ENCODE measurements at places on chromosomes 1 and 21.

DNA sequence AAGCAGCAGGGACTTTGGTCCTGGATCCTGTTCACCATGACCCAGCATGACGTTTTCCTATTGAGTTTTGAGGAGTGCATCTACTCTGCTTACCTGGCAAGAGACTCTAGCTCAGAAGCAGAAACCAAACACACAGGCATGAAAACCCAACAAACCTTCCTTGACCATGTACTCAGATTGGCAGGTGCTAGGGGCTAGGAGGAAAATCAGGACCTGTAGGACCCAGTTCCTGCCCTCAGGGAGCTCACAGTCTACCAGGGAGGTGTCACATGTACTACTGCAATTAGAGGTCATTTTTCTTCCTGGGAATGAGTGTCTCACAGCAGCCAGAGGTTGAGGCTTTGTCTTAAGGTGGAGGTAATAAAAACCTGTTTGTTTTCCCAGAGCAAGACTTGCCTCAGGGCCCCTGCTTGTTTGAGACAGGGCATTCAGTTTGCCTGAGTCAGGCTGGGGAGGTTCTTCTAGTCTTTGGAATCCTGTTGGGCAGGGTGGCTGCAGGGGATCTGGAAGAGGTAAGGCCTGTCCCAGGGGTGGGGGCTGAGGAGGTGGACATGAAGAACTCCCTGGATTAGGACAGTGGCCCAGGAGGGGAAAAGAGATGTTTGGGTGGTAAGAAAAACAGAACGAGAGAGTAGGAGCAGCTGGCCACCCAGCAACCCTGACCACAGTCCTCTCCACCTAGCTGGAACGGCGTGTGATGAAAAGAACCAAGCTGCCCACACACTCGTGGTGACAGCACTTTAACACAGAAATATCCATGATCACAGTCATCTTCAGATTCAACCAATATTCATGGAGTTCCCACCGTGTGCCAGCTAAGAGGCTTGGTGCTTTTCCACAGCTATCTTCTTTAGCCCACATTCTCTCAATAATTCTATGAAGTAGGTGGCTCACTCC lies 30.8 kb downstream of the IER5 start:
- DNase-seq: peak; percentile 50

- peak; percentile 69 for DNase-seq
Observed at GRCh38 chr1:160474392-160475242, 48.4 kb downstream of the SLAMF6 start.

- DNase-seq: no peak
Observed at GRCh38 chr1:110535985-110536384, 17.0 kb upstream of the KCNA10 start.

- no peak for DNase-seq
Observed at GRCh38 chr1:5317391-5317790, 663.0 kb downstream of the AJAP1 start.

DNA sequence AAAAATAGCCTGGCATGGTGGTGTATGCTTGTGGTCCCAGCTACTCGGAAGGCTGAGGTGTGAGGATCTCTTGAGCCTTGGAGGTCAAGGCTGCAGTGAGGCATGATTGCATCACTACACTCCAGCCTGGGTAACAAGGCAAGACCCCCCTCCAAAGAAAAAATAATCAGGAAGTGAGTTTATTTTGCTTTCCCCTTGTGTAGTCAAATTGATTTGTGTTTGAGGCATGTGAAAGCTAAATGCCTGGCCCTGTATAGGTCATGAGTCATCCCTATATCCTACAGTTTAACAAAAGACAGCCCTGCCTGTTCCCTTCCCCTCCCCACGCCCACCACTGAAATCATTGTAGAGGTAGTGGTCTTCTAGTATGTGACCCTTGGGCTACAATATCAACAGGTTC lies 241.4 kb upstream of the JUN start:
- no peak for DNase-seq

- DNase-seq: no peak
Observed at GRCh38 chr1:216528816-216529215, 105.6 kb upstream of the USH2A start.

GRCh38 chr1:233326811-233327650 lies 493 bp upstream of the MAP3K21 start:
- DNase-seq: peak; percentile 94

DNA sequence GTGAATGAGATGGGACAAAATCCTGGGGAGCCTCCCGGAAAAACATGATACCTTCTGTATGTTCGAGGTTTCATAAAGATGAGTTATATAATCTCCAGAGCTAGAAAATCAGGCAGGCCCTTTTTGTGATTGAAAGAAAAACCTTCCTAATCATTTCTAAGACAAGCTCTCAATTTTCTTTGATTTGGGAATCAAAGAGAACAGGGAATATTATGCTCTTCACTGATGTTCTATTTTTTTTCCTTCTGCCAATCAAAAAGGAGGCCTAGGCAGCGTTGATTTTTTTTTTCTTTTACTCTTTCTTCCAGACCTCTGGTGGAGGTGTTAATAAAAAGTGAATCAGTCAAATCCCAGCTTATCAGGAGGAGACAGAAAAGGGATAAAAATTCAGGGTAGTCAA lies 34.5 kb downstream of the DIRAS3 start:
- no peak for DNase-seq

- no peak for DNase-seq
Observed at GRCh38 chr1:175597969-175598765, 145.2 kb downstream of the TNR start.

Data from inflammatory macrophage (primary cell).